ENCODE measurements at places on chromosomes 3 and 15. TPM values are rescaled to one million over a fixed set of nuclear protein-coding genes. Genes with fewer than 3 reads are reported as not detected.

The GPR27 gene
- total RNA-seq, result 3.7 TPM

- H3K4me3 ChIP-seq, result no peak overlapping the region
- no peak for DNase-seq
- peaks cover 9% of the 10 kb centered on the region for H3K4me1 ChIP-seq
- no peaks in the 10 kb centered on the region for H3K36me3 ChIP-seq
- no peak overlapping the region for H3K27ac ChIP-seq
These were observed 155.2 kb upstream of the TLE3 start for GRCh38 chr15:70252951-70253320.

DNA sequence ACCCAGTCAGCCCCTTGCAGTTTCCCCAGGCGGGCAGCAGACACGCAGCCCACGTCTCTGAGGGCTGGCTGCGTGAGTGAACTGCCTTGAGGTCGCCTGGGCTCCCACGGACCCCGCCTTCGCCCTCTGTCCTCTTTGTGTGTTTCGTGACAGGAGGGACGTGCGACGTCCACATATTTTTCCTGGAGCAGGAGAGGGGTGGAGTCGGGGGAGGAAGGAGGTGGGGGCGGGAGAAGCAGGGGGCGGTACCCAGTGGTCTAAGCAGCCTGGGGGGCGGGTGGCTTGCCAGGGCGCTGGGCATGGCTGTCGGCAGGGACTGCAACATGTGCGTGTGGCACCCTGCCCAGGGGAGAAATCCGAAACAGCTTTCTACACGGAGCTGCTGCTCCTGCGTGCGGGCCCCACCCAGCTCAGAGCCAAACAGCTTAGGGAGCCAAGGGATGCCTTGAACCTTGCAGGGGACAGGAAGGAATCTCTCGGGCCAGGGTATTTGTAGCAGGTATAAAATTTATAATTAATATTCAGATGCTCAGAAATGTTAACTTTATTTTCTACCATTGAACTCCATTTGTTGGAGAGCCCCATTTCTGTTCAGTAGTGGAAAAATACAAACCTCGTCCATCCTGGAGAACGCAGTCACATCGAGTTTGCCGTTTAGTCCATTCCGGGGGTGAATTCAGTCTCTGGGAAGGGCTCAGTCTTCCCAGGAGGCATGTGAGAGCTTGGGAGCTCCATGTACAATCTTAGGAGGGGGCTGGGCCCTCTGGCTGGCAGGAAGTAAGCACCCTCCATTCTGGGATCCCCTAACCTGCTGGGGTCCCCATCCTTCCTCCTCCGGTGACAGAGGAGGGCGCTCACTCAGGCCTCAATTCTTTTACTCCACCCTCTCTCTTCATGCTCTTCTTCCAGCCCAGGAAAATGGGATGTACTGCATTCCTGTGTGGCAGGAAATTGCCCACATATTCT is 79.1 kb upstream of the MEF2A start:
- no peaks in the 10 kb centered on the region for H3K27me3 ChIP-seq
- H3K27ac ChIP-seq, result no peak overlapping the region
- peak; percentile 74 for DNase-seq
- peak overlapping the region; percentile 34 for H3K4me3 ChIP-seq
- no peaks in the 10 kb centered on the region for H3K36me3 ChIP-seq

DNA sequence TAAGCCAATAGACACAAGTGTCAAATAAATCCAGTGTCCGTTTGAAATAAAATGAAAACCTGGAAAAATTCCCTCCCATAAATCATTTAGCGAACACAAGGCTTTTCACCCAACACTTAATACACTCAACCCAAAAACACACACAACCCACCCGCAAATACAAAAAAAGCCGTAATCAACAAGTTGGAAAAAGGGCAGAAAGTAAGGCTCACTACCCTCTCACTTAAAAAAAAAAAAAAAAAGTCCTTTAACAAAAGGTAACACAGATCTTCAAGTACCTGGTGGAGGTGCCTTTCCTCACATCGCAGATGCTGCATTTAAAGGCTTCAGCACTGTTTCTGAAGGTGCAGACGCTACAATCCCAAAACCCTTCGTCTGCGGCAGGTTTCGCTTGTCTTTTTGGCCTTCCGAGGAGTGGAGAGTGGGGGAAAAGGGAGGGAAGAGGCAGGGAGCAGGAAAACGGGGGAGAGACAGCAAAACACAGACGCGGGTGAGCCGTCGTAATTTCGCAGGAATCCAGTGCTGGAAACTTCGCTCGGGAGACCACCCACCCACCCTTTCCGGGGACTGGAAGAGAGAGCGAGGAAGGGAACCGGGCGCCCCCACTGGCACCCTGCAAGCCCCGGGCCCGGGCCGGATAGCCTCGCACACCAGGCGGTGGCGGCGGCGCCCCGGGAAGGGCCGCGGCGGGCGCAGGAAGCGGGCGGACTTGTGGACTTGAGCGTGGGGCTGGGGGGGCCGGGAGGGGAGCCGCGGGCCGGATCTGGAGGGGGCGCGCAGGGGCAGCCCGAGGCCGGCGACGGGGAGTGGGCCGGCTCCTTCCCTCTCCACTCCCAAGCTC is 401.8 kb downstream of the SHQ1 start:
- H3K36me3 ChIP-seq, result no peaks in the 10 kb centered on the region
- H3K4me1 ChIP-seq, result peaks cover 11% of the 10 kb centered on the region
- H3K27me3 ChIP-seq, result no peaks in the 10 kb centered on the region
- DNase-seq, result peak; percentile 76

- no peaks in the 10 kb centered on the region for H3K27me3 ChIP-seq
- no peak overlapping the region for H3K27ac ChIP-seq
- no peak for DNase-seq
- no peaks in the 10 kb centered on the region for H3K4me1 ChIP-seq
- H3K36me3 ChIP-seq, result no peaks in the 10 kb centered on the region
These were observed 54.1 kb upstream of the CCR2 start for GRCh38 chr3:46299608-46300460.

- H3K36me3 ChIP-seq, result no peaks in the 10 kb centered on the region
- no peak for DNase-seq
- H3K4me3 ChIP-seq, result no peak overlapping the region
- no peaks in the 10 kb centered on the region for H3K27me3 ChIP-seq
- no peaks in the 10 kb centered on the region for H3K4me1 ChIP-seq
These were observed 486.4 kb downstream of the FHIT start for GRCh38 chr3:60764870-60765269.

GRCh38 chr3:68206524-68207117 is 552.2 kb upstream of the SUCLG2 start:
- no peaks in the 10 kb centered on the region for H3K4me1 ChIP-seq
- DNase-seq, result no peak
- no peaks in the 10 kb centered on the region for H3K27me3 ChIP-seq
- no peak overlapping the region for H3K4me3 ChIP-seq
- H3K27ac ChIP-seq, result no peak overlapping the region

DNA sequence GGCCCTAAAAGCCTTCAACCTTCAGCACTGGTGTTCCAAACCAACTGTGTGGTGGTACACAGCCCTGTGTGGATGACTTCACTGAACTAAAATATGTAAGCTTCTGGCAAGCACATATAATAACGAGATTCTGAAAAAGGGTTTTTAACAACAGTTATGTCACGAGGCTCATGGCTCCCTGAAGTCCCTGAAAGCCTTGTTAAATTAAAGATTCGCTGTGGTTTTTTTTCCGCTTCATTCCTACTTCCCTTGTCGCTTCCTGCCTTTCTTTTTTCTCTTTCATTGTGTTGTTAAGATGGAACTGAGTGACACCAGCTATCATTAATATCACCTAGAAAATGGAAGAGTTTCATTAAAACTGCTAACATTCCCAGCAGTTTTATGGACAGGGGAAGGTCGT is 3.5 kb downstream of the RORA start:
- H3K4me1 ChIP-seq, result no peaks in the 10 kb centered on the region
- DNase-seq, result no peak
- H3K36me3 ChIP-seq, result no peaks in the 10 kb centered on the region
- H3K27me3 ChIP-seq, result no peaks in the 10 kb centered on the region
- no peak overlapping the region for H3K4me3 ChIP-seq

DNA sequence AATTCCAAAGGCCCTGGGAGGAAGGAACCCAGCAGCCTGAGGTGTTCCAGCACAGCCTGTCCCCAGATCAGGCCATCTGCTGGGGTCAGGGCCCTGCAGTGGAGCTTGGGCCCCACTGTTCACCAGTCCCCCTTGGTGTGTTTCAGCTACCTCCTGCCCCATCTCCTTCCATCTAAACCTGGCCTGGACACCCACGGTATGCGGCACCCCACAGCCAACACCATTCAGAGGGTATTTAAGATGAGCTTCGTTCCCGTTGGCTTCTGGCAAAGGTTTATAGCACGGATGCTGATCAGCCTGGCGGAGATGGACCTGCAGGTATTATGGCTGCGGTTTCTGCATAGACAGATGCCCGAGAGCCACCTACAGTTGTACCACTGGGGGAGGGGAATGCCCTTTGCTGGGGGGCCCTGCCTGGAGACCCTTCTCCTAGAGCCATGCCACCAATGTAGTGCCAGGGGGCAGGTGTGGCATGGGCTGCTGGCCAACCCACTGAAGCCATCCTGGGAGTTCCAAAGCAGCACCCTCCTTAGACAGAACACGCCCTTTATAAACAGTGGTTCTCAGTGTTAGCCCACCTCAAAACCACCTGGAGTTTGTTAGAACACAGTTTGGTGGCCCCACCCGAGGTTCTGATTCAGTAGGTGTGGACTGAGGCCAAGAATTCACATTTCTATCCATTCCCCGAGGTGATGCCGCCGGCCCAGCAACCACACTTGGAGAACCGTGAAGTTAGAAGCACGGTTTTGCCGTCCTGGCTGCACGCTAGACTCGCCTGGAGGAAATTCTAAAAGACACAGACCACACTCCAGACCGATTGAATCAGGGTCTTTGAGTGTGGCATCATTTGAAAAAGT is 126.9 kb downstream of the LRRK1 start:
- H3K27me3 ChIP-seq, result no peaks in the 10 kb centered on the region
- peaks cover 23% of the 10 kb centered on the region for H3K4me1 ChIP-seq
- H3K27ac ChIP-seq, result peak overlapping the region; percentile 81
- peak; percentile 9 for DNase-seq
- no peak overlapping the region for H3K4me3 ChIP-seq

DNA sequence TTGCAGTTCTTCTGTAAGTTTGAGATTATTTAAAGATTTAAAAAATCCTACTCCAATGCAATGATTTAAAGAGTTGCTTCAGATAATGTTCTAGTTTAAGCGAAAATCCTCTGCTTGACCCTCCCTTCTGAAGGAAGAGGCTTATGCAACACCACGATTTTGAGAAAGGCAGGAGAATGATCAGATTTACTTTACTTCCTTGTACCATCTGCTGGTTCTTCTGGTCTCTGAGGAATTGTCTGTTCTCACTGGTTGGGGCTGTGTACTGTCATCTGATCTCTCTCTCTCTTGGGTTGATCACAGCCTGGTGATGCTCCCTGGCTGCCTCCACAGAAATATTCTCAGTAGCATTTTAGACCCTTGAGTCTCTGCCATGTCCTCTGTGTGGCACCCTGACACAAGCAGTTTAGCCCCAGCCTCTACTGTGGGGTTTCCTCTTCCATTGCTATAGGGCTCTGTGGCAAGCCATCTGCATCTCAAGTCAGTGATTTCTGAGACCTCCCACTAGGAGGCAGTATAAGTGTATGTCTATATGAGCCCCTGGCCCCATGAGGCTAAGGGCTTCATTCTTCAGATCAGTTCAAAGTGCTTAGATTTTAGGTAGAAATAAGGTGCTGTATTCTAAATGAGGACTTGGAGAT is 50.8 kb upstream of the PLAAT1 start:
- no peak overlapping the region for H3K4me3 ChIP-seq
- H3K36me3 ChIP-seq, result no peaks in the 10 kb centered on the region
- no peak for DNase-seq
- H3K27ac ChIP-seq, result no peak overlapping the region
- H3K4me1 ChIP-seq, result no peaks in the 10 kb centered on the region

DNA sequence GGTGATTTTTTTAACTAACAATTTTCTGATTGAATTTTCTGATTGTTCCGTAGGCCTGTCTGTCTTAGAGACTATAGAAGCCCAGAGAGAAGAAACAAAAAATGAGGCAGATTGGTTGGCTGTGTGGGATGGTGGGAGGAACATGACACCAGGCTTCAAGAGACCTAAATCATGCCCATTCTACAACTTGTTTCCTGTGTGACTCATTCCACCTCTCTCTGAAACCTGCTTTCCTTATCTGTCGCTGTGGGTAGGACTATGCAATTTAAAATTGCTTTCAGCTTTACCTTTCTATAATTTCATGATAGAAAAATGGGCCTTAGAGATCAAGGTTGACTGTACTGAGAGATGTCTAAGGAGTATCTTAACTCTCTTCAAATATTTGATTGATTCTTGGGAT is 44.5 kb downstream of the OXNAD1 start:
- no peak for DNase-seq
- no peaks in the 10 kb centered on the region for H3K4me1 ChIP-seq
- H3K27me3 ChIP-seq, result no peaks in the 10 kb centered on the region
- no peaks in the 10 kb centered on the region for H3K36me3 ChIP-seq
- H3K4me3 ChIP-seq, result no peak overlapping the region

- H3K27ac ChIP-seq, result no peak overlapping the region
- H3K4me1 ChIP-seq, result no peaks in the 10 kb centered on the region
- no peak overlapping the region for H3K4me3 ChIP-seq
- H3K36me3 ChIP-seq, result no peaks in the 10 kb centered on the region
- DNase-seq, result no peak
- no peaks in the 10 kb centered on the region for H3K27me3 ChIP-seq
These were observed 13.3 kb upstream of the PXYLP1 start for GRCh38 chr3:141218162-141218835.

GRCh38 chr15:73715417-73715816 is 31.2 kb downstream of the CD276 start:
- no peak for DNase-seq
- no peak overlapping the region for H3K27ac ChIP-seq
- no peaks in the 10 kb centered on the region for H3K27me3 ChIP-seq
- no peak overlapping the region for H3K4me3 ChIP-seq
- no peaks in the 10 kb centered on the region for H3K4me1 ChIP-seq

- no peak overlapping the region for H3K27ac ChIP-seq
- DNase-seq, result no peak
- H3K27me3 ChIP-seq, result no peaks in the 10 kb centered on the region
- H3K36me3 ChIP-seq, result no peaks in the 10 kb centered on the region
These were observed 20.1 kb upstream of the ZCWPW2 start for GRCh38 chr3:28328188-28329151.

- H3K4me1 ChIP-seq, result peaks cover 1% of the 10 kb centered on the region
- H3K27me3 ChIP-seq, result no peaks in the 10 kb centered on the region
- no peak overlapping the region for H3K4me3 ChIP-seq
These were observed 194.3 kb downstream of the SLC9A9 start for GRCh38 chr3:143653935-143654334.

DNA sequence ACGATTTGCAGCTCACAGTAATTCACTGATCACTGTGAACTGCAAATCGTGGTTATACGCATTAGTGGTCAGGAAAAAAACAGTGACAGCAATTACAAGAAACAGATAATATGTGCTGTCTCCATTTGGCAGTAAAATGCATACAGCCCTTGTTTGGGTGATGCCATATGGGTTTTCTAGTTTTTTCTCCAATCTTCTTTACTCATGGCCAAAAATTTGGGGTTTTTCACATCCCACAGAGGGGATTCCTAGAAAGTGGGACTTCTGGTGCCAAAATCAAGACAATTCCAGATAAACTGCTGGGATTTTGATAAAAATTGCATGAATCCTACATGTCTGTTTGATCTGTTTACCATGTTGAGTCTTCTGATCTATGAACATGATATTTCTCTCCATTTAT is 15.6 kb downstream of the NDN start:
- no peaks in the 10 kb centered on the region for H3K36me3 ChIP-seq
- no peaks in the 10 kb centered on the region for H3K4me1 ChIP-seq
- no peaks in the 10 kb centered on the region for H3K27me3 ChIP-seq
- no peak overlapping the region for H3K4me3 ChIP-seq
- no peak overlapping the region for H3K27ac ChIP-seq
